ENCODE measurements at places on chromosomes 12 and 14. TPM values are rescaled to one million over a fixed set of nuclear protein-coding genes. Genes with fewer than 3 reads are reported as not detected.

DNA sequence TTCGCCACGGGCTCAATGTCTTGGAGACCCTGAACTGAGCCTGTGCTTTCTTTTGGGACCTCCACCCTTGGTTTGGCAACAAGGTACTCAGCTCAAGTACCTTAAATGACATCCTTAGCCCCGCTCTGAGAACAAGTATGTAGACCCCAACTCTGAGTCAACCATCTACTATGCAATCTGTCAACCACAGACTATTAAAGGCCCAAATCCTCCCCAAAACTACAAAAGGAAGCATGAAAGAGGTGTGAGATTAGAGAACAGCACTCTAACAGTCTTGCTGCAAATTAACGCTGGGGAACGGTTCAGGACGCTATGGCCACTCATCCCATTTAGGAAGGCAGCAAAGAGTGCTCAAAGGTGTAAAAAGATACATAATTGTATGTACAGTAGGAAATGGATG lies 52.1 kb downstream of the CCDC88C start:
- no peak for DNase-seq

- DNase-seq: no peak
Measured at GRCh38 chr12:71164568-71165197, 6.9 kb upstream of the TSPAN8 start.

GRCh38 chr12:130574402-130574801 lies 141.7 kb downstream of the RIMBP2 start:
- no peak for DNase-seq

GRCh38 chr14:105250986-105251385 lies 2.7 kb downstream of the BTBD6 start:
- DNase-seq: no peak

DNA sequence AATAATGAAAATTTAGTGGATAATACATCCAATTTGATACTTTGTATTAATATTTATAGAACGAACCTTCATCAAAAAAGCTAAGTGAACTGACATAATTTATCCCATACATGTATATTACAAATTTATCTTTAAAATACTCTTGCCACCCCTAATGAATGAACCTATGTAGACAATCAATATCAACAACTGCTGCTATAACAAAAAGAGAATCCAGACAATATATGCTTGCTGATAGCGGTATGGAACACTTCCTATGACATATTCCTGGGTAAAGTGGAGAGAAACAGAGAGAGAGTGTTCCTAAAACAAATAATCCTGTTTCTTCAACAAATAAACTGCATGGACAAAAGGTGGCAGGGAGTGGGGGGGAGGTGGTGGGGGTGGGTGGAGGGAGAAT lies 31.3 kb downstream of the TM7SF3 start:
- DNase-seq: no peak

DNA sequence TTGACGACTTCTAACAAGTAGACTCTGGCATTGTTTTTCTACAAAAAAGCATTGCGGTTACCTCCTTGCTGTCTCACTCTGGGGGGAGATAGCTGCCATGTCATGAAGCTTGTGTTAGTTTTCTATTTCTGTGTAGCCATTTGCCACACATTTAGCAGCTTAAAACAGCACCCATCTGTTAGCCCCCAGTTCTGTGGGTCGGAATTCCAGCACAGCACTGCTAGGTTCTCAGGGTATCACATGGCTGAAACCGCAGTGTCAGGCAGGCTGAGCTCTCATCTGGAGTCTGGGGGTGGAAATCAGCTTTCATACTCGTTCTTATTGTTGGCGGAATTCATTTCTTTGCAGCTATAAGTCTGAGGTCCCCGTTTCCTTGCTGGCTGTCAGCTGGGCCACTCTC lies 19.9 kb upstream of the STXBP6 start:
- DNase-seq: no peak

- no peak for DNase-seq
Measured at GRCh38 chr12:68375756-68376695, 43.9 kb upstream of the MDM1 start.

DNA sequence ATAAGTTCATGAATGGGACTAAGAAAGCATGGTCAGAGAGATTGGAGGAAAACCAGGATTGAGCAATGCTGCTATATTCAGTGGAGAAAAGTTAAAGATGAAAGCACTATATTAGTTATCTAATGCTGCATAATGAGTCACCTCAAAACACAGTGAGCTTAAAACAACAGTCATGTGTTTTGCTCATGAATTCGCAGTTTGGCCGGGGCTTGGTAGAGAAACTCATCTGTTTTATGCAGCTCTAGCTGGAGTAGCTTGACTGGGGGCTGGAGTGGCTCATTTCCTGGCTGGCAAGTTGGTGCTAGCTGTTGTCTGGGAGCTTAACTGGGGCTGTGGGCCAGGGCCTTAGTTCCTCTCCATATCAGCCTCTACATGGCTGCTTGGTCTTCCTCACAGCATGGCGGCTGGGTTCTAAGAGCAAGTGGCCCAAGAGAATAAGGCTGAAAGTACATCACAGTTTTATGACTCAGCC lies 90.1 kb downstream of the ADCK1 start:
- no peak for DNase-seq

- DNase-seq: no peak
Measured at GRCh38 chr12:123069436-123070266, 81.2 kb downstream of the PITPNM2 start.

DNA sequence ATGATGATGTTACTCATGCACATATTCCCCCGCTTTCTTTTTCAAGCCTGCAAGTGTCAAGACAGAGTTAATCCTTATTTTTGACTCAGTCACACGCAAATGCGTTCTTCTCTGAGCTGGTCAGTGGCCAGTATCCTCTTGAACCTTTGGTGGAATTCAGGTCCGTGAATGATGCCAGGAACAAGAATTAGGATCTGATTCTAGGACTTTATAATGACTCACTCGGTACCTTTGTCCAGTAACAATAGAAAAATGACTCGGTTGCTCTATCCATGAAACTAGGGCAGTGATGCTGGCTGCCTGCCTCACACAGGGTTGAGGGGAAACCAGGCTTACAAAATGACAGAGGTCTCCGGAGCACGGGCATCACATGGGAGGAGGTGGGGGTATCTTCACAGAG lies 185.8 kb upstream of the NUDT4 start:
- no peak for DNase-seq

GRCh38 chr14:92513204-92513965 lies at the start of gene RIN3:
Gene RIN3, plus strand, starts transcription at chr14:92513781. Its CDS starts 152 bp downstream, at chr14:92513933.
- DNase-seq: peak; percentile 70

DNA sequence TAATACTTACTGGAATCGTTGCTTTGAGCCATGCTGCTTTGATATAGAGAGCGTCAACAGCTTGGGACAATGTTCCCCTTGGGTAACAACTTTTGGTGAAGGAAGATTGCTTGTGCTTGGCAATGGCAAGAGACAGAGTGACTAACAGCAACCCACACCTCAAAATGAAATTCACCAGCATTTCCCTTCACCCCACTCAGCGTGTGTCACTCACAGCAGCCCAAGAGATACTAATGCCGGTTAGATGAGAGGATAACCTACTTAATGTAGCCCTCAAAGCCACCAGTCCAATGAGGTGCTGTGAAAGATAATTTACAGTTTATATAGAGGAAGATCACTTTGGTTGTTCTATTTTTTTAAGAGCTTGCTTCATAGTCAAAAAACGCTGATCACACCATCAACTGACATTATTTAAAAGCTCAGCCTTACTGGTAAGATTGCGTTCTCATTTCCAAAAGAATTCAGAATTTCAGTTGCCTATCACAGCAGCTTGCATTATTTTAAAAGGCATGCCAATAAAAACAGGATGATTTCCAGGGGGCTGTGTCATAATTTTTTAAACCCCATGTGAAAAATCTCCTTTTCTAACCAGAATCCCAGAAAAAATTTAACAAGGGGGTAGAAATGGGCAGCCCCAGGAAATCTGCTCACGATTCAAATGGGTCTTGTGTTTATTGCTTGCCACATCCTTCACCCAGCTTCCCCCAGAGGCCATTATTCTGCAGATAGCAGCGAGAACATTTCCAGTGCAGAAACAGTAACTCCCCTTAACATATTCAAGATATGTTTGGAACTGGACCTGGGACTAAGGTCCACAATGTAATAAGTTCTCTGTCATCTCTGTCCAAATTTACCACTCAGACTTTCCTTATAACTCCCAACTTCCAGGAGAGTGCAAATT lies at the start of gene IL26:
IL26 (minus strand) TSS at position 235 of the 901 bp plus-strand sequence; CDS start at position 181, 54 bp downstream.
- DNase-seq: no peak

DNA sequence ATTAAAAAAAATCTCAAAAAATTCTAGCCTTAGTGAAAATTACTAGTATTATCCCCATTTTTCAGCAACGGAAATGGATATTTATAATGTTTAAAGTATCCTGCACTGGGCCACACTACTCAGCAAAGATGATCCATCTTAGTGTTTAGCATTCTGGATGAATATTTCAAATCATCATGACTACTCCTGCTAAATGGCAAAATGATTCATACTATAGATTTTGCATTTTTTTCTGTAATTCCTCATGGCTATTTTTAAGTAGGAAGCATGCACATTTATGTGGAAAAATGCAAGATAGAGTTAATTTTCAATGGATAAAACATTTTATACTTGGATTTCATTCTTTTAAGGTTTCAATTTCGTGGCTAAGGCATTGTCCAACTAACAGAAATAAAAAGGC lies 59.6 kb downstream of the LRFN5 start:
- no peak for DNase-seq

- DNase-seq: no peak
Measured at GRCh38 chr14:75877292-75877691, 104.5 kb downstream of the TGFB3 start.

DNA sequence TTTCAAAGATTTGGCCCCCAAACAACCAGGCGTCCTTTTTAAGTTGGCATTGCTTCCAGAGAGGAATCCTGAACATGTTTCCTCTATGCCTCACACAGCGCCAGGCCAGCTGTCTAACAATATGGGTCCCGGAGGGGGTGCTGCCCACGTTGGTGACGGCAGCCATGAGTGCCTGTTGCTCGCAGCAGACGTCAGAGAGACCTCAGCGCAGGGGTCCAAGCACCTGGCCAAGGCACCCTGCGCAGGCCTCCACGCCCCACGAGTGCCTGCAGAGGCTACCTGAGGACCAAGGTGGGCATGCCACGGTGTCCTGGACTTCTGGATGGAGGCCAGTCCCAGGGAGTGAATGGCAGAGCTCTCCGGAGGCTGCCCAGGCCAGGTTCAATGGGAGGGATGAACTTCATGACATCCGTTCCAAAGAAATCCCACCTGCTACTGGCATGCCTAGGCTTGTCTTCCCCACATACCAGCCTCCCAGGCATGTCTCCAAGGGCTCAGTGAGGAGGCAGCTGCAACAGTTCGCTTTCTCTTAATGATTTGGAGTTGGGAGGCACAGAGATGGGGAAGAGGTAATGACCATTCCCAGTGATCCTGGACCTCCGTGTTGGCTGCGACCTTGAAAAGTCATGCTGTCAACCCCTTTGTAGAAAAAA lies 11.6 kb upstream of the FOXN3 start:
- DNase-seq: no peak

GRCh38 chr12:105418229-105418628 lies 87.7 kb downstream of the C12orf75 start:
- no peak for DNase-seq

The TNS2 gene
- total RNA-seq: 1.6 TPM

The FOXG1 gene
- total RNA-seq: not detected

The LRTM2 gene
- not detected for total RNA-seq

The TAS2R13 gene
- total RNA-seq: 0.31 TPM

The ANKRD33 gene
- total RNA-seq: not detected

The HOXC6 gene
- not detected for total RNA-seq

The BHLHE41 gene
- total RNA-seq: not detected

The GAS2L3 gene
- total RNA-seq: 1.3 TPM

Data from activated CD8-positive, alpha-beta T cell treated with anti-CD3 and anti-CD28 coated beads for 36 hours (primary cell).